ENCODE measurements at places on chromosomes 6 and 20.

DNA sequence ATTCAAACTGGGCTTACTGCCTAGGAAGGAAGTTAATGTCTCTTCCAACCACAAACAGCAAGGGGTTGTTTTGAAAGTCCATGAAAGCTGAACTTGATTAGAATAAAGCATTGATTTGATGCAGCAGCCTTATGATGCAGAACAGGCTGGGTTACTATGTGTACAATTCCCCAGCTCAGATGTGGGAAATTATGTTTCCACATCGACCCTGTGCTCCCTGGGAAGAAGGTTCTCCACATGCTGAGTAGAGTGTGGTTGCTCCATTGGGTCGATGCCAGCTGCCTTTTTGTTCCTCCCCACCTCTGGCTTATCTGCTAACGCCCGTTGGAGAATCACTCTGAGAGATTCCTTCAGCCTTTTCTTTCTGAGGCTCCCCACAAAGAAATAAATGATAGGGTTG lies 1.2 kb downstream of the MAS1L start:
- no peak for DNase-seq

- DNase-seq = no peak
Observed at GRCh38 chr6:41228096-41228495, at the start of gene TREML4. Gene TREML4 (plus strand): TSS chr6:41228349. CDS start chr6:41228428, 79 bp downstream.

DNA sequence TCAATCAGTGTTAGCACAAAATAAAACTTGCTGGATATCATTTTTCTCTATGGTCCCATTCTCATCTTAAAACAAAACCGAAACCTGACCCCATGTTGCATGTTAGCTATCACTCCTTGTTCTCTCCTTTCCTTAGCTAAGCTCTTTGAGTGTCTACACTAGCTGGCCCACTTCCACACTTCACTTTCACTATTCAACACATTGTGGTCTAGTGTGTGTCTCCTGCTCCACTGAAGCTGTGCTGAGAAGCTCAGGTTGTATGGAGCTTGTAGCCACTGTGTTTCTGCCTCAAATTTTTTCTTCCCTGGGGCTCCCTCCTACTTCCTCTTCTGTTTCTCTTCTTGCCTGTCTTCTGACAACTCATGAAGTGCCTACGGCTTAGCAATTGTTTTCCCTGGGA lies 223.0 kb downstream of the NKAIN2 start:
- no peak for DNase-seq

DNA sequence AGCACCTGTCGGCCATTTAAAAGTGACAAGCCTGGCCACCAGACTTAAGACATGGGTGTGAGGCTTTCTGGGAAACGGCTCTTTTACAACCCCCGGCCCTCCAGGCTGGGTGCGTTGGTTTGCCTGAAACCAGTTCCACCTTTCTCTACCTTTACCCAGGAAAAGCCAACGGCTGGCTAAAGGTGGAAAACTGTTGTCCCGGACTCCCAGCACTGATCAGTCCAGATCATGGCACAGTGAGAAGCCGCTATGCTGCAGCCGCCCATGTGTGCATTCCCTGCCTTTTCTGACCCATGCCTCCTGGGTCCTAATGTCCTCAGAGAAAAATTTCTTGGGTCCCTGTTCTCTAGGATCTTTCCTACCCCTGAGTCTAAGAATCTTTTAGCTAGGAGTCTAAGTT lies 655.7 kb upstream of the HS3ST5 start:
- no peak for DNase-seq

DNA sequence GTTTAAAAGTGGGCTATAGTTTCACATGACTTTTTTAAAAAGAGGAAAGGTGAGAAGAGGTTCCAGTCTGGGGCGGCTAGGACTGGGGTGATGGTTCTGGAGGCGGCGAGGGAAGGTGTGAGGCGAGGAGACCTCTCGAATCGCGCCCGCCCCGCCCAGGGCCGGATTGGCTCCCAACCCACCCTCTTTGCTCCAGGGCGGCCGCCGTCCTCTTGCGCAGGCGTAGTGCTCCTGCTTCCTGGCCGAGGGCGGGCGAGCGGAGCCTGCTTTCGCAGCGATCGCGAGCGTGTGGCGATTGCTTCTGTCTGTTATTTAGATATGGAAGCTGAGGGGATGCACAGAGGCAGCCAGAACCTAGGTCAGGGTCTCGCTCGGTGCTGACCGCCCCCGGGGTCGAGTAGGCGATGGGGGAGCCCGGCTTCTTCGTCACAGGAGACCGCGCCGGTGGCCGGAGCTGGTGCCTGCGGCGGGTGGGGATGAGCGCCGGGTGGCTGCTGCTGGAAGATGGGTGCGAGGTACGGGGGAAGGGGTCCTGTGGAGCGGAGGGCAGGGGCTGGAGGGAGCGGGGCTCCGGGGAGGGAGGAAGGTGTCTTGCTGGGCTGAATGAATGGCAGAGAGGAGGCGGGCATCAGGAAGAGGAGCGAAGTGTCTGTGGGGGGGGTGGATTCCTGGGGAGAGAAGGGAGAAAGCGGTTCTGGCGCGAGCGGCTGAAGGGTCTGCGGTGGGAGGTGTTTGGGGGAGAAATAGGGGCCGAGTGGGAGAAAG lies at the start of gene RNF8:
RNF8 (plus strand) TSS at position 223 of the 765 bp plus-strand sequence; CDS start at position 405, 182 bp downstream.
- peak; percentile 77 for DNase-seq

- no peak for DNase-seq
Observed at GRCh38 chr20:50450881-50451752, 59.1 kb upstream of the PTPN1 start.

DNA sequence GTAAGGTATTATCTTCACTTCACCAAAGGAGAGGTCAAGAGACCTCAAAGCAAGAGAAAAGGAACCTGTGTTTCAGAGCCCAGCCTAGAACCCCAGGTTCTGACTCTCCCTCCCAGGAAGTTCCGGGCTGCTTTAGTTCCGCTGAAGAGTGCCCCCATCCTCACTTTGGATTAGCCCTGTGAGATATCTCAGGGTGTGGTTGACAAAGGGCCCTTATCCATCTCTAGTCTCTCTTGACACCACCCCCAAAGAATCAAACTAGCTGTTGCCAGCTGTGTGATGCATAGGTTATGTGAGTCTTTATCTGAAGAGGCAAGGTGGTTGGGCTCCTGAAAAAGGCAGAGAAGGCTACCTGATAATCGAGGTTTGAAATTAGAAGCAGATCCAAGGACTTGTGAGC lies 20.6 kb downstream of the BRPF3 start:
- no peak for DNase-seq

- DNase-seq = no peak
Observed at GRCh38 chr20:13213335-13213734, 7.7 kb upstream of the ISM1 start.

DNA sequence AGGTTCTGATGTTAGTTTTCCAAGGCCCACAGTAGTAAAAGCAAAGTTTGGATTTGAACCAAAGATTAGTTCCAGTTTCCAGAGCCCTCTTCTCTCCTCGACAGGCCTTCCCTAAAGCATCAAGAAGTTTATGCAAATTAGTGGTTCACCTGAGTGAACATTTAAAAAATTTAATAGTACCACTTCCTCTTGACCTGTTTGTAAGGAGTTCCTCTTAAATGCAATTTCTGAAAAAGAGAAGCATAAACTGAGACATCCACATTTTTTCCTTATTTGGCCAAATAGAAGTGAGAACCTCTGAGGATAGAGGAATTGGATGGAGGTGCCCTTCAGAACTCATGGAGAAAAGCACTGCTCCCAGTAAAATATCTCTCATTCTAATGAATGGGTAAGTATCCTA lies 1.2 kb upstream of the DSE start:
- no peak for DNase-seq

Measured in iPS DF 6.9 (cell line).